AG04450 (cell line): ENCODE measurements at places on chromosomes 11 and 22. TPM values are rescaled to one million over a fixed set of nuclear protein-coding genes. Genes with fewer than 3 reads are reported as not detected.

GRCh38 chr11:32297611-32298011 lies 137.7 kb downstream of the WT1 start:
- no peak for DNase-seq

- DNase-seq: no peak
Measured at GRCh38 chr22:42270176-42270509, 310 bp downstream of the TCF20 start.

DNA sequence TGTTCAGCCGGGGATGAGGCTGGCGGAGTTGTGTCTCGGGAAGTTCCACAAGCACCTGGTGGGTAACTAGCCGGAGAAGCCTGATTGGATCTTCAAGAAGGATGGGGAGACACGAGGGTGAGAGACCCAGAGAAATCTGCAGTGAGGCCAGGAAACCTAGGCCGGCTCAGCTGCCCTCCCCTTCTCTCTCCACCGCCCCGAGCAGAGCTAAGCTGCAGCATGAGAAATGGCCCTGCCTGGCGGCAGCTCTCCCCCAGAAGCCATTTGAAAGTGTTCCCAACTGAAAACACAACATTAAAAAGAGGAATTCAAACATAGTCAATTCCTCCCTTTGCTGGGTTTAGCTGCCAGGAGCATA lies 77.8 kb upstream of the SHISAL1 start:
- no peak for DNase-seq

The MICALL1 gene
- 12.1 and 12.9 TPM in 2 replicates for polyA plus RNA-seq

The TREH gene
- polyA plus RNA-seq: not detected in 2 replicates

DNA sequence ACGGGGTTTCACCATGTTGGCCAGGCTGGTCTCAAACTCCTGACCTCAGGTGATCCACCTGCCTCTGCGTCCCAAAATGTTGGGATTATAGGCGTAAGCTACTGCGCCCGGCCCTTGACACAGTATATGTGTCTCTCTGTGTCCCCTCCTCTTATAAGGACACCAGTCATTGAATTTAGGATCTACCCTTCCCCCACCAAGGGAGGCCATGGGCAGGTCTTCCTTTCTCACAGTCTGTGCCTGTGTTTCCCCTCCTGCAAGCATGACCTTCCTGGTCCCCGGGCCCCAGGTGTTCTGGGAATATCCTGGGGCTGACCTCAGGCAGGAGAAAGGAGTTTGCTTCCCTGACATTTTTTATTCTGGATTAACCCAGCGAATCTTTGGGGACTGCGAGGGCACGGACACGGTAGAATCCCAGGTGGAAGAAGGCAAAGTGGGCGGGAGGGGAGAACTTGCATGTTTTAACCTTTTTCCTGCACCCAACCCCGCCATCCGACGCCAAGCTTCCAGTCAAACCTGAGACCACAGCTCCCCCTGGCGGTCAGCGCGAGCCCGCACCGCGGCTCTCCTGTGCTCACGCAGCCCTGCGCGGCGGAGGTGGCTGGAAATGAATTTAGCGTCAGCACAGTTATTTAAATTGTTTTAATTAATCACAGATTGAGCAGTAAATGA lies 42.1 kb upstream of the ISX start:
- no peak for DNase-seq

DNA sequence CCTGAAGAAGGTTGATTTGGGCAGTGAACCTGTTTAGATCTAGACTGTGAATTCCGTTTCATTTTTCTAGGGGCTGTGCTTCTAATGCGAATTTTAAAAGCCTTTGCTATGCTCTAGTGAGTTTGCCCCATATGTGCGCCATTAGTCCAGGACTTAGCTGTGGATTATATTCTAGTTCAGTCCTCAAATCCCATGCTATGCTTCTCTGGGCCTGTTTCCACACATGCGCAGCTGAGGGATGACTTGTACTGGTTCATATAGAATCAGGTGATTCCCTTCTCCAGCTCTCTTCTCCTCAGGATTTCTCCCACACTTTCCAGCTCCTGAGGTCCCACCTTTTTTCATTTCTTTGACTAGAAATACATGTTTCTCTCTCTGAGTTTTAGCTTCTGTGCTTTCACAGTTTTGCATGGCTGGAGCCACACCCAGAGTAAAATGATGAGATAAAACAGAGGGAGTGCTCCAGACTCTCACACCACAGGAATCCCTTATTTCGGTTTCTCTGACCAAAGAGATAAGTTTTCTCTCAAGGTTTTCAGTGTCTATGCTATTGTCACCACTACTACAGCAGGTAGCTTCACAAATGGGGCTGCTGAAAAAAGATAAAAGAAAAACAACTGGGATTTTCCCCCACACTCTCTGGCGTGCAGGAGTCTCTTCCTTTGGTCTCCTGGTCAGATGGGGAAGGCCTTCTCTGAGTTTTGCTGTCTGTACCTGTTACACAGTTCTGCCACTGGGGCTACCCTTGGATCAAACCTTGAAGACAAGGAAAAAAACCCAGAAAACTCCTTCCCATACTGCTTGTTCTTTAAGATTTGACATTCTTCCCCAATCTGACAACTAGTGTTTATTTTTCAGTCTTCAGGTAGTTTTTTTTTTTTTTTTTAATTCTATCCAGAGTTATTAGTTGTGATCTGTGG lies 96.2 kb upstream of the TEAD1 start:
- no peak for DNase-seq

GRCh38 chr11:44596525-44597276 lies 31.2 kb downstream of the CD82 start:
- DNase-seq: no peak

DNA sequence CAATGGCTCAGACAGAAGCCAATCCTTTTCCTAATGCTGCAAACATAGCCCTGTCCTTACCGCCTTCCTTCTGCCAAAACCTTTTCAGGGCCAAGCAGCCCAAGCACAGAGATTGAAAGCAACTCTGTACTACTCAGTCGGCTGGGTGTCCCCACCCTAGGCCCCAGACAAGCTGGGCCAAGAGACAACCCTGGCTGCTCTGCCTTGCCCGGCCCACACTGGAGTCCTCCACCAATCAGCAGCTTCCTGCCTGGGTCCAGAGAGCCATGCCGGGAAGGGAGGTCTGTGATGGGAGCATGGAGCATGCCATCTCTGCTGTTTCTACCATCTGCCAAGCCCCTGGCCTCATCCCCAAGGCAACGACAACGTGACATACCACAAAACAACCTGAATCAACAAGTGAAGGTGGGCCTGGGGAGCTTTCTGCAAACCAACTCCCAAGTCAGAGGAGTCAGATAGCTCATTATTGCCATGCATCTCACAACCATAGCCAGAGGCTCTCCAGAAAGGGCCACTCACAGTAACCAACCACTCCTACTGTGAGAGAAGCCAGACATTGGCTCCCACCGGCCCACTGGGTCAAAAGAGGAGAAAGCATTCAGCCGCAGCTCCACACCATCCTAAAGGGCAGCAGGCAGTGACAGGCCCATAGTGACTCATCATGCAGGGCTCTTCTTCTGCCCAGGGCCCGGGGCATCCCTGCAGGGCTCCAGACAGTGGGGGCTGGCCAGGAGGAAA lies 18.2 kb downstream of the PATZ1 start:
- no peak for DNase-seq

GRCh38 chr11:121881806-121882205 lies 234.2 kb downstream of the BLID start:
- peak; percentile 46 for DNase-seq

DNA sequence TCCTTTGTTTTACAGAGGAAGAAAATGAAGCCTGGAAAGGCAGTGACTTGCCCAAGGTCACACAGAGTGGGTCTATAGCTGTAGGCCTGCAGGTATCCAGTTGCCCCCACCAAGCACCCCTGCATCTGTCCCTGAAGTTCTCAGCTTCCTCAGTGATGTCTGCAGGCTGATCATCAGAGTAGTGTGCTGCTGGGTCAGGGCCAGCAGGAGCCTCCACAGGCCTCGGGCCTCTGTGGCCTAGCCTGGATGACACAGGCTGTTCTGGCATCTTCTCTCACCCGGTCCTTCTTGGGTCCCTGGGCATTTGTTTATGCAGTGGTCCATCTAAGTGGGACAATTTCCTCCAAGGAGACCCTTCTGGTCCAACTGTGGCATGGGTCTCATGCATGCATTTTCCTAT lies 74.8 kb upstream of the E2F8 start:
- no peak for DNase-seq

GRCh38 chr11:120173019-120173705 lies 35.2 kb upstream of the TRIM29 start:
- no peak for DNase-seq

DNA sequence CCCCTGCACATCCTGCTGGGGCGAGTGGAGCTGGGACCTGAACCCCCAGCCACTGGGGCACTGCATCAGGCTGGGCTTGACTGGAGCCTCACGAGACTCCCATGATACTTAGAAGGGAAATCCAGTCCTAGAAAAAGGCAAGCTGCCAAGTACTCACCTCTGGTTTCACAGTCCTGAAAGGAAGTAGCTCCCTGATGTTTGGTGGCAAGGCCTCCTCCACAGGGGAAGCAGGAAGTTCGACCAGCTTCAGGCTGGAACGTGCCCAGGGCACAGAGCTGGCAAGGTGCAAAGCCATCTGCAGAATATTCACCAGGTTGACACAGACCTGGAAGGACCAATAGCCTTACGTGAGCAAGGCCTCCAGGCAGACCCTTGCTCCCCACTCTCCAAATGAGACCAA lies 26.8 kb upstream of the NRIP3 start:
- DNase-seq: no peak

DNA sequence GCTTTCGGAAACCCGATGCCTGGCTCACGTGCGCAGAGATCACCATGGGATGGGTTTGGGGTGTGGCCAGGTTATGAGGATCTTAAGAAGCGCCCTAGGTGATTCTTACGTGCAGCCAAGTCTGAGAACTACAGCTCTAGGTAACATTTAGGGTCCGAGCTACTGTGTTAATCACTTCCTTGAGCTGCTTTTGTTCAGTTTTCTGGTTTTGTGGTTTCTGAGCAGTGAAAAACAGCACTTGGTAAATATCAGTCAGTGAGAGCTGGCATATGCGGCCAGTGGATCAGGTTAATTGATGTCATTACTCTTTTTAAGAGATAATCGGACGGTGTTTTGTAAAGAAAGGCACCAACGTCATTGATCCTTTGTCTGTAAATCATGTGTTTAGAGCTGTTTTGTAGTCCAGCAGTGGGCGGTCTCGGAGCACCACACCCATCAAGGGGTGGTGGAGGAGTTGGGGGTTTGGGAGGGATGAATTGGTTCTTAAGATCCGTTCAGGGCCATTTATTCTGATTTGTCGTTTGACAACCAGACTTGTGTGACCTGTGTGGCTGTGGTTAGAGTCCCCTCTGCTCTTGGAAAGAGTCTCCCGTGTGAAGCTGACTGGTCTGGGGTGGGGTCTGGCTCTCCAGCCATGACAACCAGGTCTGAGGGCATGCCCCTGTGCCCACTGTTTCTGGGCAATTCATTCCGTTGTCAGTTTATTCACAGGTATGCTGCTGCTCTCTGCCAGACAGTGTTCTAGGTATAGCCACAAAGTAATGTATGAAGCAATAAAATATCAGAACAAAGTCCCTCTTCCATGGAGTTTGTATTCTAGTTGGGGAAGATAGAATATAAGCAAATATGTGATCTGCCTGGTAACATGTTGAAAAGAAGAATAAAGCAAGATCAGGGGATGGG lies 61.9 kb upstream of the SORL1-AS1 start:
- no peak for DNase-seq

The CCDC188 gene
- not detected in 2 replicates for polyA plus RNA-seq

- DNase-seq: no peak
Measured at GRCh38 chr11:20010851-20011225, 149.4 kb downstream of the DBX1 start.

The OMP gene
- polyA plus RNA-seq: not detected in 2 replicates
